ENCODE measurements at places on chromosomes 13 and 19.
A peak's percentile ranks its signal among the peaks of the same experiment; 100 is the strongest.

DNA sequence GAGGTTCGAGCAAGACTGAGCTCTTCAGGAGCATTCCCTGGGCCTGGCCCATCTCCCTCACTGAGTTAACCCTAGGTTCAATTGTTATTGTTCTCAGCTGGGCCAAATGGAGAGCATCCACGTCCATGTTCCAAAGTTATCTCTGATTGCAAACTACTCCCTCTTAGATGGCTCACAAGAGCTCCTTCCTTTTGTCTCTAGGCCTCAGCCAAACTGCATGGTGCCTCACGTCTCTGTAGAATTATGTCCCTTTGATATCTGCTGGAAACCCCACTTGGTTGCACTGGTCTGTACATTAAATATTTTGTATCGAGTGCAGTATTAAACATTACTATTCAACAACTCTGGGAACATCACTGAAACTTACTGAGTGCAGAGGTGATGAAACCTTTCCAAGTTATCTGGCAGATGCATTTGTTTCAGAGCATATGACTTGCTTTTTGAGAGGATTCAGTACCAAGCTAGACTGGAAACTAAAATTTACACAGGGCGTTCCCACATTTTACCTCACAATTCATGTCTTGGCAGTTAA lies 38.1 kb downstream of the DOCK9 start:
- DNase-seq: no peak

- no peak for DNase-seq
Observed at GRCh38 chr13:106377341-106377740, 158.1 kb downstream of the EFNB2 start.

- DNase-seq: peak; percentile 10
Observed at GRCh38 chr19:40549007-40549708, 27.5 kb upstream of the SHKBP1 start.

GRCh38 chr19:13742756-13743155 lies 21.6 kb upstream of the MRI1 start:
- DNase-seq: no peak

GRCh38 chr13:99028890-99029289 lies 51.0 kb upstream of the DOCK9 start:
- DNase-seq: no peak

DNA sequence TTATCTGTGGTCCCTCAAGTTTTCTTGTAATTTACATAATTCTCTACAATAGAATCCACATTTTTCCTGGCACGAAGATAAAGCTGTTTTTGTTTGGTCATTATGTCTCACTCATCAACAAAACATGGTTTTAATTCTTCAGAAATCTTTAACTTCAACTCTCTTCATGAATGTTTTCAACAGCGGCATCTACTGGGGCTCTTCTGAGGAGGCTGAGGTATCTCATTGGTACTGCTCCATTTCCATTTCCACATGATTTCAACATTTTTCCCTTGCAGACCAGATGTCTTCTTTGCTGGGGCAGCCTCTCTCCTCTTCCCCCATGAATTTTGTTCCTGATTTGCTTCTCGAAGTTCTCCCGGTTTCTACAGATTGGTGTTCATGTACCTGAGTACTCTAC lies 5.8 kb upstream of the KBTBD7 start:
- DNase-seq: no peak

DNA sequence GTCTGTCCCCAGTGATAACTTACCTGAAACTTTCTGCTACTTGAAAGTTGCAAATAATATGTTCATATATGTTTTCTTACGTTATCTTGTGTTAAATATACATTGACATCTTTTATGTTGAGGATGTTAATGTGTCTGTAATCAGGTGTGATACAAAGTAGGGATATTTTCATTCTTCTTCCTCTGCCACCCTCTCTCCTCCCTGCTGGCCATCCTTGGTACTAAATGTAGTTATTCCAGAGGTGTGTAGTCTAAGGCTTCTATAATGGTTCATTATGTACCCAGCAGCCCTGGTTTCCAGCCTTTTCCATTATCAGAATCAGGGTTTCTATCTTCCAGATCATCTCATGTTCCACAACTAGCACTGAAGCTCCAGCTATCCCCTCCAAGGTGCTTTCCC lies 606.7 kb upstream of the KLHL1 start:
- DNase-seq: no peak

GRCh38 chr13:60836821-60837220 lies 439.8 kb downstream of the TDRD3 start:
- no peak for DNase-seq

GRCh38 chr19:34673590-34673989 lies 3.4 kb downstream of the SCGB2B2 start:
- no peak for DNase-seq

- DNase-seq: no peak
Observed at GRCh38 chr13:86757236-86757978, 913.8 kb upstream of the SLITRK5 start.

GRCh38 chr13:48944221-48944620 lies 31.5 kb upstream of the FNDC3A start:
- DNase-seq: no peak

DNA sequence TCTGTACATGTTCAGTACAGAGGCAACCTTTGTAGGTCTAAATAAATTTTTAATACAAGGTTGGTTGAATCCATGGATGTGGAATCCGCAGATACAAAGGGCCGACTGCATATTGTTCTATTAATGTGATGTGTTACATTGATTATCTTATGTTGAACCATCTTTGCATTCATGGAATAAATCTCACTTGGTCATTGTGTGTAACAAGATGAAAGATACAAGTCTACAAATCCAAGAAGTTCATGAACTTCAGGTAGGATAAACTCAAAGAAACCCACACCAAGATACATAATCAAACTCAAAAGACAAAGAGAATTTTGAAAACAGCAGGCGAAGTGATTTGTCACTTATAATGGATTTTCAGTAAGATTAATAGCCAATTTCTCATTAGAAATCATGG lies 8.0 kb upstream of the TFDP1 start:
- DNase-seq: no peak

GRCh38 chr19:28943651-28944050 lies 269.3 kb downstream of the UQCRFS1 start:
- DNase-seq: no peak

GRCh38 chr19:44694184-44694579 lies 4.8 kb upstream of the CEACAM16 start:
- DNase-seq: no peak

DNA sequence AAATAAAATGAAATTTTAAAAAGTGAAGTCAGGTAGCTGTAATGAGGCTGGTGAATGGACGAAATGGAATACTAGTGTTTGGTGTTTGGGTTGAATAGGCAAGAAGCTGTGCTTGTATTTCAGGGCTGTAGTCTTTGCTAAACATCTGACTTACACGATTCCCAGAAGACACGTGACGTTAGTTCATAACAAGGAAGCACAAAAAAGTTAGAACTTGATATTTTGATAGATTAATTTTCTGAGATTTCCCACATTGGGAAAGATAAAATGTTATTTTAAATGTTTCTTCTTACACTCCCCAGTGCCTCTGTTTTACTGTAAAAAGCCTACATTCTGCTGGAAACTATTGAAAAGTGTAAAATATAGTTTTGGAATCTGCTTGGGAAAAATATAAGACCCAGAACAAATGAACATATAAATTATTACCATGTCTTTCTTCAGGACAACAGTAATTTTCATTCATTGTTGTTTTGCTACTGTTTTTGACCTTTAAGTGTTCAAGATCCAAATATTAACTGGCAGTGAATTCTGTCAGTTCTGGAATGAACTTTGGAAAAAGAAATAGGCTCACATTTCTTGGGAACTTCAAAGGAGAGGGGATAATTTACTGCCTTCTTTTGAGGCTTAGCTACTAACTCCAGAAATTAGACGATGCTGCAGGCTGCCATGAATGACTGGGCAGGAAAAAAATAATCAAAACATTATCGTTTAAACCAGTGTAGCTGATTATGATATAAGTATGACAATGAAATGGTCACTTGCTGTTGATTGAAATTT lies 241.3 kb downstream of the SLITRK6 start:
- DNase-seq: no peak

DNA sequence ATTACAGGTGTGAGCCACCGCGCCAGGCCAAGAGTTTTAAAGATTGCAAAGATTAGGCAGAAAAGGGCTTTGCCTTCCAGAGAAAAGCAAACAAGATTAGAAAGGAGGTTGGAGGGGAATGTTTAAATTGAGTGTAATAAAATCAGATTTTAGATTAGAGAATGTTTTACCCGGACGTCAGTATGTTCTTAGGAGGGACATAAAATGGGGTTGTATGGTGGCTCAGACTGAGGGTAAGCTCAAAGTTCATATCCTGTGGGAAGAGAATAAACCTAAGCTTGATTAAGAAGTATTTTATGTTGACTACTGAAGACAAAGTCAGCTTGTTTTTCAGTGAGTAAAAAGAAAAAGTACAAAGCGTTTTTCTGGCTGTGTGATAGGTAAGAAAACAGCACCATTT lies 34.1 kb upstream of the ZNF681 start:
- no peak for DNase-seq

GRCh38 chr19:17109300-17109699 lies 33.7 kb downstream of the MYO9B start:
- DNase-seq: no peak

DNA sequence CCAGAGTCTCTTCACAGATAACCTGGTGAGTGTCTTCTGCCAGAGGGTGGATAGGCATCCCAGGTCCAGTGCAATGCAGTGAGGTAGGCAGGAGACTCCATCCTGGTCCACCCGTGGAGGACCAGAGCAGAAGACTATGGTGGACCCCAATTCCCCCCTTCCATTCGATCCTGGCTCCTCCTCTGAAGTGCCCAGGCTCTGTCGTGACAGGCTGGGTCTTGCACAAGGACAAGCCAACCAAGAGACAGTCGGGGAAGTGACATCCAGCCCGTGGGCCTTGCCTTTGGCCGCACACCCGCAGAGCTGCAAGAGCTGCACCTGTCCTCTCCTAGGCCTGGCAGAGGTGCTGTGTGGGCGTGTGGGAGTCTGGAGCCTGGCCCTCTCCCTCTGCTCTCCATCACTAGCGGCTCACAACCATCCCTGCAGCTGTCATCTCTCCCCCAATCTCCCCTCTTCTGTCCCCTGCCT lies 3.1 kb downstream of the ZNF784 start:
- no peak for DNase-seq

GRCh38 chr19:55358943-55359908 lies 3.8 kb downstream of the GARIN5B start:
- peak; percentile 19 for DNase-seq

- DNase-seq: no peak
Observed at GRCh38 chr19:16349551-16350152, 25.0 kb downstream of the KLF2 start.

- DNase-seq: no peak
Observed at GRCh38 chr19:1503089-1503924, 9.5 kb downstream of the ADAMTSL5 start.

- no peak for DNase-seq
Observed at GRCh38 chr19:10292789-10293636, 3.3 kb downstream of the ICAM5 start.

GRCh38 chr19:50378169-50378862 lies 2.1 kb downstream of the NR1H2 start:
- DNase-seq: no peak

DNA sequence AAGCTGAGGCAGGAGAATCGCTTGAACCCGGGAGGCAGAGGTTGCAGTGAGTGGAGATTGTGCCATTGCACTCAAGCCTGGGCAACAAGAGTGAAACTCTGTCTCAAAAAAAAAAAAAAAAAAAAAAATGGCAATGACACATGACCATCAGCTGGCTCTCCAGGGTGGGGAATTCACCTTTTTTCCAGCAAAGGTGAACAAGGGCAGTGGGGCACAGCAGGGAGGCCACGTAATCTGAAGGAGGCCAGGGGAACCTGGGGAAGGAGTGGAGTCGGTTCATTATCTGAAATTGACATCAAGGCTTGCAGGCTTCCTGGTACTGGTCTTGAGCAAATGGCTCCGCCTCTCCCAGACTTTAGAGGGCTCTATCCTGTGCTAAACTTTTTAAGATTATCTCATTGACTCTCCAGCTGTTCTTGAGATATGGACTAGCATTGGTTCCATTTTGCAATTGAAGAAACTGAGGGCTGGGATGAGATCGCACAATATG lies 28.1 kb downstream of the KEAP1 start:
- DNase-seq: no peak

- DNase-seq: no peak
Observed at GRCh38 chr13:106685143-106685542, 117.2 kb upstream of the ARGLU1 start.

DNA sequence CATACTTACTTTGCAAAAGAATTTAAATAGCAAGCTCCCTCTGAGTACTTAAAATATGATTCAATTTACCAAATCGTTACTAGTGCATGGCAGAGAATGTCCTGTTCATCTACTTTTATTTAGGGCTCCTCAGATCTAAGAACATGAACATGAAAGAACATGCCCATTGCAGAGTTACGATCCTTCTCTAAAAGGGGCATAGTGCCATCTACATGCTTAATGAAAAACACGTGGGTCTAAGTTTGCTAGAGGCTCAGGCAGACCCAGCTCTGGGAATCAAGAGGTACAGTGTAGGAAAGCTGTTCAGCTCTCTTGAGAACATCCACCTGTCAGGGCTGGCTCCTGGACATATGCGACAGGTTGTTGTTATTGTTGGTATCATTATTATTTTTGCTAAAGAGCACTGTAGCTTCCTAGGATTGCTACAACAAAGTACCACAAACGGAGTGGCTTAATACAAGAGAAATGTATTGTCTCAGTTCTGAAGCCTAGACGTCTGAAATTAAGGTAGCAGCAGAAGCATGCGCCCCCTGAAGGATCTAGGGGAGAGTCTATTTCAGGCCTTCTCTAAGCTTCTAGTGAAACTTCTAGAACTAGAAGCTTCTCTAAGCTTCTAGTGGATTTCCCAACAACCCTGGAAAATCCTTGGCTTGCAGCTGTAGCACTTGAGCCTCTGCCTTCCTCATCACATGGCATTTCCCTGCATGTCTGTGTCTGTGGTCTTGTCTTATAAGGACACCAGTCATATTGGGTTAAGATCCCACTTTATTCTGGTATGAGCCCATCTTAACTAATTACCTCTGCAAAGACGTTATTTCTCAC lies 133.9 kb downstream of the DCT start:
- peak; percentile 30 for DNase-seq

DNA sequence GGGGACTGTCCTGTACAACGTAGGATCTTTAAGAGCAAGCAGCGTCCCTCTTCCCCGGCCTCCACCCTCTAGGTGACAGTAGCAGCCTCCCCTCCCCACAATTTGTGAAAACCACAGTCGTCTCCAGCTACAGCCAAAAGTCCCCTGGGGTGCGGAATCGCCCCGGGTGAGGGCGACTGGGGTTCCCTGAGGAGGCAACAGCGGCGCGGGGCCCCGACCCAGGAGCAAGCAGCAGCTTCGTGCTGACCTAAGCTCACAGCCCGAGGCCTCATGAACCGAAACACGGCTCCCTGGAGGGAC lies 322 bp downstream of the ZNF558 start:
- no peak for DNase-seq

GRCh38 chr19:36136964-36137686 lies 2.7 kb upstream of the CAPNS1 start:
- DNase-seq: peak; percentile 58

DNA sequence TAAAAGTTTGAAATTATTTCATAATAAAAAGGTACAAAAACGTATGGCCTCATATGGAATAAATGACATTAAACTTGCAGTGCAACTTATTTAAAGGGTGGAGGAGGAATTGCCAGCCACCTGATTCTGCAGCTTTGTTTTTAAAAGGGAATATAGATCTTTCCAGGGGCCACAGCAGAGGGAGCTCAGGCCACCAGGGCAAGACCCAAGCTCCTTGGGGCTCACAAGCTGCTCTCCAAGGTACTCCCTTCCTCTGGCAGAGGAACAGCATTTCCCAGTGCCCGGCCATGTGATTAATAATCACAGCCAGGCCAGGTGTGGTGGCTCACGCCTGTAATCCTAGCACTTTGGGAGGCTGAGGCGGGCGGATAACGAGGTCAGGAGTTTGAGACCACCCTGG lies 6.2 kb downstream of the ACOD1 start:
- no peak for DNase-seq

GRCh38 chr13:80249516-80250212 lies 91.3 kb downstream of the SPRY2 start:
- DNase-seq: no peak
